ENCODE measurements at places on chromosomes 16 and 17.

- DNase-seq: no peak
Measured at GRCh38 chr17:41507315-41507880, 2.0 kb upstream of the KRT13 start.

DNA sequence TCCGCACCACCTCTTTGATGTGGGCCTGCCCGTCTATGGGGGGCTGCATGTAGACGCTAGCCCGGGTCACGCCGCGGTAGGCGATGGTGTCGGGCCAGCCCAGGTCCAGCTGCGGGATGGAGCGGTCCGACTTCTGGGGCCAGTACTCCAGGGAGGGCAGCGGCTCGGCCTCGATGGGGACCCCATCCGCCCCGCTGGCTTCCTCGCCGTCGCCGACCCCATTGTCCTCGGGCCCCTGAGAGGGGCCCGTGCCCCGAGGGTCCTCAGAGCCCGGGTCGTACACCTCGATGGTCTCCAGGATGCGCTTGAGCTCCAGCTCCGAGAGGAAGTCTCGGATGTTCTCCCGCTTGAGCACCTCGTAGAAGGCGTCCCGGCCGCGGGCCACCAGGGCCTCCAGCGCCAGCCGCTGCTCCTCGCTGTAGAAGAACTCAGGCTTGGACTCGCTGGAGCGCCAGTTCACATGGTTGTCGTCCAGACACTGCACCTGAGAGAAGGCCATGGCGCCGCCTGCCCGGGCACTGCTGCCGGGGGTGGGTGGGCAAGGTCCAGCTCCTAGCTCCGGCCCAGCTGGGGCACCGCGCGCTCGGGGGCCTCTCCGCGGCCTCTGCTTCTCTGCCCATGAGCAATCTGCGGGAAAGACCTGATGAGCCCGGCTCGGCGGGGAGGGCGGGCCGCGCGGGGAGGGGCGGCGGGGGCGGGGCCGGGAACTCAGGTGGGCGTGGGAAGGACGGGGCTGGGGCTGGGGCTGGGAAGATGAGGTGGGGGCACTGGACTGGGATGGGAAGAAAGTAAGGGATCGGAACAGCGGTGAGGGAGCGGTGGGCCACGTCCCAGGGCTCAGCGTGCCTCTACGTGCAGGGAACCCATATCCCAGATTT, 782 bp downstream of the FAM83G start:
- DNase-seq: no peak

DNA sequence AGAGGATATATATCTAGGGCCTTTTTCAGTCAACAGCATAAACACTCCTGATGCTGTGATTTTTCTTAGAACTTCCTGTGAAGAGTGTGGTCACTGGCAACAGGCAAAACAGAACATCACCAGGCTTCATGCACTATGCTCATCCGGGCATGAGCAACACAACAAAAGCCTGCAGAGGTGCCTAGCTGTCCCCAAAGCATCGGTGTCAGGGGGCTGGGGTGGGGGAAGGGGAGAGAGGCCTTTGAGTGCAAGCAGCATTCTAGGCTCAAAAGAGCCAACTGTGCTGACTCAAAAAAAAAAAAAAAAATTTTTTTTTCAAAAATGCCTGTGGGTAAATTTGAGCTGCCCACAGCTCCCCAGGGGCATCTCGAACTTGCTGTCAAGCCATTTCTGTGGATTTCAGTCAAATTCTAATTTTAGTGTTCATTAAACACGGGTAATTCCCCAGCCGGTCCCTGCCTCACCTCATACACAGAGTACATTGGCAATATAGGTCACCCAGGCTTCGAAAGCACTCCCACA, 194.6 kb upstream of the DYNLRB2 start:
- DNase-seq: no peak

DNA sequence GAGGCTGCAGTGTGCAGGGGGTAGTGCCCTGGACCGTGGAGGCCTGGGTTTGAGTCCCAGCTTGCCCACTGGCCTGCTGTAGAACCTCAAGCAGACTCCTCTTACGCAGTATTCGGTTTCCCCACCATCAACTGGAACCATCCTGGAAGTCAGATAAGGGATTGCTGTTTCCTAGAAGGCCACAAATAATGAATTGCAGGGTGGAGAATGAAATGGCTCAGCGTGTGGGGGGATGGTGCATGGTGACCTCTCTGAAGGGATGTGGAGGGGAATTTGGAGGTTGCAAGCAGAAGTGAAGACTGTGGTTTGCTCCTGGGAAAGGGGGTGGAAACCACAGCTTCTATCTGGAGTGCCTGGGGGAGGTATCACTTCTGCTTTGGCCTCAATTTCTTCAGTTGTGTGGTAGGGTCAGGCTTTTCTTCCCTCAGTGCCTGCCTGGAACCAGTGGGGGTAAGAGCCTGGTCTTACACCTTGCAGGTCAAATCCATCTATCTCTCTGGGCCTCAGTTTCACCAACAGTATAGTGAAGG, 1.7 kb downstream of the ADGRG5 start:
- DNase-seq: no peak

DNA sequence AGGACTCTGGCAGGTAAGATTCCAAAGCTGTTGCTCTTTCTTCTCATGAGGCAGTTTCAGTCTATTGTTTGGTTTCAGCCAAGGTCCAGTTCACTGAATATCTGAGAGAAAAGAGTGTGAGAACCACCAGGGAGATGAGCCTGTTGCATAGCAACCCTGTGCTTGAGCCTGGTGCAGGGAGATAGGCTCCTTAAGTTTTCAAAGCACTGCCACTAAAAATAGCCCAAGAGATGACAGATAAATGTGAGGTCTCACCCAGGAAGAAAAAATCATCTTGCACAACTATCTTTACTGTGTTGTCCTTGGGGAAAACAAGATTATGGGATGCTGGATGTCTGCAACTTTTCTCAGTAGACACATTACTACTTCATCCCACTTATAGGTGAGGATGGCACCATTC, 26.2 kb upstream of the NUDT7 start:
- no peak for DNase-seq

DNA sequence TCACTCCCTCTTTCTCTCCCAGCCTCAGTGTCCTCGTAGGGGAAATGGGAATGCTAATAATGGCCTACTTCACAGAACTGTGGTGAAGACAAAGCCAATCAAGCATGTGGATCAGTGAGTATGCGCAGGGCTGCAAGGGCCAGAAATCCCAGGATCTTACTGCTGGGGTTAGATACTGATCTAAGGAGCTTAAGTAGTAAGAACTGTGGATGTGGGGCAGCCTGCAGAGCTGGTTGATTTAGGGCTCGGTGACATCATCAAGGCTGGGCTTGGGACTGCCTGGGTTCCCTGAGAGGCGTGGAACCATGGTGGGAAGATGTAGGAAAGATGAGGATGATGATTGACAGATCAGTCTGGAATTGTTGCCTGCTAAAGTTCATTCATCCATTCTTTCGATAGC, 25.6 kb downstream of the GOSR2 start:
- DNase-seq: no peak

GRCh38 chr17:66450008-66450851, 147.8 kb downstream of the PRKCA start:
- DNase-seq: no peak

DNA sequence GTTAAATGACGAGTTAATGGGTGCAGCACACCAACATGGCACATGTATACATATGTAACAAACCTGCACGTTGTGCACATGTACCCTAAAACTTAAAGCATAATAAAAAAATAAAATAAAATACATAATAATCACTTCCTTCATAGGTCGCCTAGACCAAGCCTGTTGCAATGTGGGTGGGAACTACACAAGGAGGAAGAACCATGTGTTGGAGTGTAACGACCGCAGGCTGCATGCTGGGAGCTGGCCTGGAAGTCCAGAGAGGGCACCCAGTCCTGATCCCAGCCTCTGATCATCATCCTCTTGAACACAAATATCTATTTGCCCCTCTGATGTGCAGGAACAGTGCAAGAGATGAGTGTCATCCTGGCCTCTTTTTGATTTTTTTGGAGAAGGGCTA, 224.7 kb upstream of the ASIC2 start:
- DNase-seq: no peak

GRCh38 chr16:85067426-85067825, 39.8 kb downstream of the KIAA0513 start:
- no peak for DNase-seq

DNA sequence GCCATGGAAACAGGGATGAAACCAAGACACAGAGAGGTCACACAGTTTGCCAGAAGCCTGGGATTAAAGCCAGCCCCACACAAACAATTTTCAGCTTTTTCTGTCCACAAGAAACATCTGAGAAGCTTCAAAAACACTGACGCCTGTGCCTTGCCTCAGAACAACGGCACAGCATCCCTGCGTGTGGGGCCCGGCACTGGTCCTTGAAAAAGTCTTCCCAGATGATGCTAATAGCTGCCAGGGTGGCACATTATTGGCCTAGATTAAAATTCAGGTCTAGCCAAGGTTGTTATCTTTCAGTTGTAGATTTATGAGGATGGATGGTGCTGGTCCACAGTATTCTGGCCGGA, 321.4 kb downstream of the HAPSTR1 start:
- DNase-seq: no peak

GRCh38 chr17:59154292-59154720, 680 bp downstream of the SKA2 start:
- peak; percentile 66 for DNase-seq

- peak; percentile 47 for DNase-seq
Measured at GRCh38 chr17:57114085-57114673, 29.1 kb downstream of the AKAP1 start.

DNA sequence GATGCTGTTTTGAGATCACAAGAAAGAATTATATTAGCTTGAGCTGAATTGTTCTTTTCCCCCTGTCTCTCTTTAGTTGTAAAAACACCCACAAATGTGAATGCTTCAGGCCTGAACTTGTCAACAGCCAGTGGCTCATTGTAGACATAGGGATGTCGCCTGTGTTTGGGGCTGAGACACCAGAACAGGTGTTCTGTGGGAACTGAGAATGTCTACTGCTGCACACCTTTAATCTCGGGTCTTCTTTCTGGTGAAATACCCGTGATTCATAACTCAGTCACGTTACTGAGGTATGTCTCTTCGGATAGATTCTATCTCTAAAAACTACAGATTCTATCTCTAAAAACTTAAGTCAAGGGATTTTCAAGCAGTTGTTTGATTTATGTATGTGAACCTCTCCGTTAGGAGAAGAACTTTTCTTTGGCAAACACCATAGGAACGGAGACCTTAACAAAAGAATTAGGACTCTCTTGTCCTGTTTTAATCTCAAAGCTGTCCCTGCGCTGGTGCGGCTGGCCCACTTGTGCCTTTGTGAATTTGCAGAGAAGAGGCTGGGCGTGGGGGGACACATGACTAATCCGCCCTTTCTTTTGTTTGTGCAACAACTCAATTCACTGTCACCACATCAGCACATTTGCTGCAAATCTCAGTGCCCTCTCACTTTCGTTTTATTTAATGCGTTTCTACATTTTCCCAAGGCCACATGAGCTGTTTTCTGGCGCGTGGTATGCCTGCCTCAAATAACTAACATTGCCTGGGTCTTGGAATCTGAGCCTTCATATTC, 643.0 kb downstream of the MAF start:
- DNase-seq: peak; percentile 61

DNA sequence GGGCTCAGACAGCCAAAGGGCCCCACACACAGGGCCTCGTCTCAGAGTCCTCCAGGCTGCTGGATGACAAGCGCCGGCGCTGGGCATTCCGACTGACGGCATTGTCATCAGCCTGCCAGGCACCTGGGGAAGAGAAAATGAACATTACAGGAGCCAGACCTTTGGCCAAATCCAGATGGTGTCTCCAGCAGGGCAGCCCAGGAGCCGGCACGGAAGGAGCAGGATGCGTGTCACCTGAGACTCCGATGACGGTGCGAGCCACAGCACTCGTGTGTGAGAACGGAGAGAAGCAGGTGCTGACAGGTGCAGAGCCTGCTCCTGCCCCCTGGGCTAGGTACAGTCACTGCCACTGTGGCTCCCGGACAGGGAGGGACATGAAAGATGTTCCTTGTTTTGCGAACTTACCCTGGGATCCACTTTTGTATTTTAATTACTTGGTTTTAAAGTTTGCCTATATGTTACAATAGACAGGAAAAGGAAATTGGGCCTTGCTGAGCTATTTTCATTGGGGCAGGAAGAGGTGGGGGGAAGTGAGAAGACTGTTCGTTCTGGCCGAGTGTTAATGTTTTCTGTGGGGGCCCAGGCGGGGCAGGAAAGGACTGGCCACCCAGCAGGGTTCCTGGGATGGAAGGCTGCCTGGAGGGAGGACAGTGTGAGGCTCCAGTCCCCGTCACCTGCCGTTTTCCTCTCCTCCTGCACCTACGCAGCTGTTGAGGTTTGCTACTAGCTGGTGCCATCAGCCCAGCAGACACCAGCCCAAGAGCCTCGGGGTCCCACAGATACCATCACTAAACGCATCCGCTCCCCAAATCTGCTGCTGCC, 4.4 kb upstream of the FOXJ1 start:
- peak; percentile 80 for DNase-seq

GRCh38 chr17:34369571-34369970, 6.5 kb upstream of the CCL1 start:
- DNase-seq: no peak

- peak; percentile 91 for DNase-seq
Measured at GRCh38 chr16:30628628-30629540, 18.7 kb upstream of the ZNF689 start.

- DNase-seq: no peak
Measured at GRCh38 chr17:30161601-30162000, 45.0 kb downstream of the NSRP1 start.

- DNase-seq: no peak
Measured at GRCh38 chr17:43456661-43457361, 27.0 kb upstream of the DHX8 start.

GRCh38 chr17:39132192-39132610, 19.2 kb downstream of the PLXDC1 start:
- no peak for DNase-seq

GRCh38 chr16:14056970-14057369, 14.1 kb upstream of the MRTFB start:
- no peak for DNase-seq

DNA sequence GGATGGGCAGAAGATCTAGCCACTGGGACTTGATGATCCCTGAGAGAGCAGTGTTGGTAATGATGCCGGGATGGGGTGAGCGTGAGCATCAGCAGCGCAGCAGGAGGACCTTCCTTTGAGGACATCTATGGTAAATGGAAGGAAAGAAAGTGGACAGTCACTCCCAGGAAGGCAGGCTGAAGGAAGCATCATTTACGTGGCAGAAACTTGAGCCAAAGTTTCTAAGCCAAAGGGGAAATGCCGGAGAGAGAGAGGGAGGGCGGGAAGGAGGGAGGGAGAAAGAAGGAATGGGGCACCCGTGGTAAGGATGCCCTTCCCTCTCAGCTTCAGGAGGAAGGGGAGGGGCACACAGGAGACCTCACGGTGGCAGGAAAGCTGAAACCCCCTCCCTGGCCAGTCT, 86.3 kb upstream of the CACNG5 start:
- DNase-seq: no peak

- no peak for DNase-seq
Measured at GRCh38 chr17:29109477-29110371, 66.8 kb downstream of the PIPOX start.

- DNase-seq: no peak
Measured at GRCh38 chr17:4944554-4945175, 3.7 kb downstream of the PFN1 start.

- no peak for DNase-seq
Measured at GRCh38 chr16:65024767-65025178, 97.1 kb downstream of the CDH11 start.

GRCh38 chr16:70777973-70778406, 23.0 kb downstream of the VAC14 start:
- no peak for DNase-seq

Measured in NCI-H345 (cell line).